ENCODE measurements at places on chromosomes 1 and 21.

GRCh38 chr1:231862611-231863010 lies 236.0 kb downstream of the DISC1 start:
- DNase-seq, result no peak

GRCh38 chr1:8903410-8903809 lies 24.9 kb upstream of the ENO1 start:
- DNase-seq, result no peak

DNA sequence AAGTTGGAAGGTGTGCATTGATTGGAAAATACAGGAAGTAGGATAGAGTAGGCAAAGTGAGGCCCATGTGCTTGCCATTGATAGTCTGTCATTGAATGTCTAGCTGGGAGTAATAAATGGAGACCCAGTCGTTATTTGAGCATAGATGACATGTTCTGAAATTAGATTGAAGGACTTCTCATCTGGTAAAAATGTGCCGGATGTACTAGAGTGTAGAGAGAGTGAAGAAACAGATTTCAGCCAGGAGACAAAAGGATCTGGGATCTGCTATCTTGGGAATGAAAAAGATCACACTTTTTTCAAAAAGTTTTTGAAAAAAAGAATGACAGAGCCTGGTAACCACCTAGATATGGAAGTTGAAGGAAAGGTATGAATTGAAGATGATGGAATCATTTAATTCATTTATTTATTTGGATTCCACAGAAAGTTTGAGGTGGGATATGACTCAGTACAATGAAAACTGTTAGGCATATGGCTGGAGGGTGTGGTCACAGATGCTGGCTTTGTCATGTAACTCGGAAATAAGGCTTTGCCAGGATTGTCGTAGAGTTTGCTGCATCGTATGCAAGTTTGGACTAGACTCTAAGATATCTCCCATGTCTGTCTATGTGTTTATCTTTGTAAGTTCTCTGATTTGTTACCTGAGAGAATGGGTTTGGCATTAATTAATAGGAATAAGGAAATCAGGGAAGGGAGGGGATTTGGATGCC lies 137.1 kb downstream of the PBX1 start:
- DNase-seq, result no peak

- DNase-seq, result no peak
Measured at GRCh38 chr1:119935373-119935772, 39.1 kb upstream of the ADAM30 start.

DNA sequence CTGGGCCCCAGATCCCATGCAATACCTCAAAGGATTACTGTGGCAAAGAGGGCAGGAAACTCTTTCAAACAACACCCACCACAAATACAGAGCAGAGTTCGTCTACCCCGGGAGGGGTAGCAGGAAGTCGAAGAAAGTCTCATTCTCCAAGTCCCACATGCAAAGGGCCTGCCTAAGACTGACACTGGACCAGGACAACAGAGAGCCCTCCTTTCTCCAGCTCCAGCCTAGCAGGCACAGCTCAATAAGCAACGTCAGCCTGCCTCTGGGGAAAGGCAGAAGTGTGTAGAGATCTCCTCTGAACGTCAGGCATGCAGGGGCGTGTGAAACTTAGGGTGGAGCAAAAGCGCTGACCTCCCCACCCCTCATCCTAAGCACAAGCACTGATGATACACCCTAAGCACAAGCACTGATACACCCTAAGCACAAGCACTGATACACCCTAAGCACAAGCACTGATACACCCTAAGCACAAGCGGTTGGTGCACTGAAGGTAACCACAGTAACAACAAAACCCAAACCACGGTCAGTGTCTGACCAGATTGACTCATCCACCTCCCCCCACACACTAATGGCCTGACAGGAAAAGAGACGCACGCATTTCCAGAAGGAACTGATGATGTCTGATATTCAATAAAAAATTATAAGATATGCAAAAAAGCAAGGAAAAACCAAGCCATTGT lies 1.3 kb downstream of the KRTAP12-3 start:
- no peak for DNase-seq
